ENCODE measurements at places on chromosomes 16 and 17.

DNA sequence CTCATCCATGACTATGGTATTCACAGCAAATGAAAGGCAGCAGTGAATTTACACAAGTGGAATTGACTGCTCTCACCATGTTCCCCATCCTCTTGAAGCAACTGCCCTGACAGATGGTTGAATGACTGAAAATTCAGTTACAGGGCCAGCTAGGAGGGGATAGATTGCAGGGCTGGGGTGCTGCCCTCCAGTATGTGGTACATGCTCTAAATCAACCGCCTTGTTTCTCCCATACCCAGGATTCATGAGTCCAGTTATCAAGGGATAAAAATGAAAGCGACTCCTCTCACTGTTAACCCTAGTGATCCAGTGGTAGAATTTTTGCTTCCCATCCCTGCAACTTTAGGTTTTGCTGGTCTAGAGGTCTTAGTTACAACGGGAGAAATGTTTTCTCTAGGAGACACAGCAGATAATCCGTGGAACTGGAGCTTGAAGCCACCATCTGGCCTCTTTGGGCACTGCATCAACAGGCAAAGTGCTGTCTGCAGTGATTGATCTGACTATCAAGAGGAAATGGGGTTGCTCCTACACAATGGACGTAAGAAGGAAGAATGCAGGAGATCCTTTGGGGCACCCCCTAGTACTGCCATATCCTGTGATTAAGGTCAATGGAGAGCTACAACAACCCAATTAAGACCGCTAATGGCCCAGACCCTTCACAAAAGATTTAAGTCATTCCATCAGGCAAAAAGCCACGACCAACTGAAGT lies 32.0 kb downstream of the SCPEP1 start:
- peak; percentile 60 for DNase-seq

GRCh38 chr17:57570724-57571344 lies 174.3 kb downstream of the CCDC182 start:
- no peak for DNase-seq

DNA sequence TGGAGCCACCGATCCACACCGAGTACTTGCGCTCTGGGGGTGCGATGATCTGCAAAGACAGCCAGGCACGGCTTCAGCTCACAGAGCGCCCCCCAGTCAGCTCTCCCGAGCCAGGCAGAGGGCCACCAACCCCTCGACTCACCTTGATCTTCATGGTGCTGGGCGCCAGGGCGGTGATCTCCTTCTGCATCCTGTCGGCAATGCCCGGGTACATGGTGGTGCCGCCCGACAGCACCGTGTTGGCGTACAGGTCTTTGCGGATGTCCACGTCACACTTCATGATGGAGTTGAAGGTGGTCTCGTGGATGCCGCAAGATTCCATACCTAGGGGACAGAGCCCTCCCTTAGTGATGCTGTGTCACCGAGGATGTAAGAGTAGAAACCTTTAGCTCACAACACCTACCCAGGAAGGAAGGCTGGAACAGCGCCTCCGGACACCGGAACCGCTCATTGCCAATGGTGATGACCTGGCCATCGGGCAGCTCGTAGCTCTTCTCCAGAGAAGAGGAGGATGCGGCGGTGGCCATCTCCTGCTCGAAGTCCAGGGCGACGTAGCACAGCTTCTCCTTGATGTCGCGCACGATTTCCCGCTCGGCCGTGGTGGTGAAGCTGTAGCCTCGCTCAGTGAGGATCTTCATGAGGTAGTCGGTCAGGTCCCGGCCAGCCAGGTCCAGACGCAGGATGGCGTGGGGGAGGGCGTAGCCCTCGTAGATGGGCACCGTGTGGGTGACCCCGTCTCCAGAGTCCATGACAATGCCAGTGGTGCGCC lies 1.6 kb downstream of the ACTG1 start:
- DNase-seq, result no peak

DNA sequence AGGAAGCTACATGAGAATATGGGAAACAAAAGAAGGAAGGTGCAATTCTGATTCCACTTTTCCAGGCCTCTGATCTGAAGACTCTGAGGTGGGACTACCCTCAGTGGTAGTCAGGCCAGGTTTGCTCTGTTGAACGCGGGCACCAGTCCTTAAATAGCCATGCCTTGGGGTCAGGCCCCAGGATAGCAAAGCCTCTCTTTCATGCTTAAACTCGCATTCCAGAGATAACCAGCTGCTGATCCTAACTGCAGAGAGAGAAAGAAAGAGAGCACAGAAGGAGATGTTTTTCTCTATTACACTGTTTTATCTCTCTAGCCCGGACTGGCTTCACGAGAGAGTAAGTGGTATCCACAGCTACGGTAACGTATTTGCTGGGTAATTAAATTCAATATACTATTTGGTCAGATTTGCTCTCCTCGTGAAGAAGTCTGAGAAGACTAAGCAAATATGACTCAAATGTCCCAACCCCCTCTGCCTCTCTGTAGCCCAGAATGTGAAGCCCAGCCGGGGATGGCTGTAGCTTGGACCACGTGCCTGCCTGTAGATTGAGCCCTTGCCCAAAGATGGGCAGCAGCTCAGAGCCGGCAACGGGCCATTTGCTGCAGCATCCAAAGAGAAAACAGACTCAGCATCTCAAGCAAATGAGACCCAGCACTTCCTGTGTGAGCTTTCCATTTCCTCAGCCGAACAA lies 122.2 kb downstream of the SMG6 start:
- no peak for DNase-seq

DNA sequence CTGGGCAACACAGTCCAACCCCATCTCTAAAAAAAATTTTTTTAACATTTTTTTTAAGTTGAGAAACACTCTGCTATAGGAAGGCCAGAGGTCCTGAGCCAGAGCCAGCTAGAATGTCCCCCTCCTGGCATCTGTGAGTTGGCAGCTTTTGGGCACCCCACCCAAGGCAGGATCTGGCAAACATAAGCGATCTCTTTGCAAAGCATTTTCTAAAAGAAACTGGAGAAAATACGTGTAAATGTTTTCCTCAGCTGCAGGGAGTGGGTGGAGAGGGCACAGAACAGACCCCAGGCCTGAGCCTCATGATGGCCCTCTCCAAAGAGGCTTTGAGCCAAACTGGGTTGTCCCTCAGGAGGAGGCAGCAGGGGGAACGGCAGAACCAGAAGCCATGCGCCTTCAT lies 11.7 kb downstream of the CAVIN1 start:
- no peak for DNase-seq

- DNase-seq, result peak; percentile 85
Observed at GRCh38 chr16:49281843-49282642, 405 bp upstream of the CBLN1 start.

GRCh38 chr17:17305281-17305801 lies 2.2 kb downstream of the NT5M start:
- no peak for DNase-seq

- DNase-seq, result no peak
Observed at GRCh38 chr16:81863630-81864352, 84.7 kb downstream of the PLCG2 start.

- DNase-seq, result no peak
Observed at GRCh38 chr17:40978575-40979151, 5.5 kb downstream of the KRT40 start.

GRCh38 chr16:67767953-67768352 lies 38.4 kb downstream of the RANBP10 start:
- DNase-seq, result no peak

DNA sequence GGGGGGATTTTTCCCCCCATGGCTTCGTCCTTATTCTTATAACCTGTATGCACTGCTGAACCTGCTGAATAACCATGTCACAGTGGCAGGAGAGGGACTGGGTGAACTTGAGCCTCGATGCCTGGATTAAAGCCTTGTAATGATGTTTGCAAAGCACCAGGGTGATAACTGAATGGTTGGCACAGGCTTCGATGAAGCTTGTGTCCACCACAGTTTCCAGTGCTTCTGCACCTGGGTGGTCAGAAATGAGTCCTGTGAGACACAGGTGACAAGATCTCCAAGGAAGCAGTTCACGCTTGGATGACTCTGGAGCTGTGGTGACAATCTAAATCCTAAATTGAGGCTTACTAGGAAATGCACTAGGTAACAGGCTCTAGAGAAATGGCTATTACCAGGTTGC lies 729.3 kb downstream of the MAF start:
- no peak for DNase-seq

DNA sequence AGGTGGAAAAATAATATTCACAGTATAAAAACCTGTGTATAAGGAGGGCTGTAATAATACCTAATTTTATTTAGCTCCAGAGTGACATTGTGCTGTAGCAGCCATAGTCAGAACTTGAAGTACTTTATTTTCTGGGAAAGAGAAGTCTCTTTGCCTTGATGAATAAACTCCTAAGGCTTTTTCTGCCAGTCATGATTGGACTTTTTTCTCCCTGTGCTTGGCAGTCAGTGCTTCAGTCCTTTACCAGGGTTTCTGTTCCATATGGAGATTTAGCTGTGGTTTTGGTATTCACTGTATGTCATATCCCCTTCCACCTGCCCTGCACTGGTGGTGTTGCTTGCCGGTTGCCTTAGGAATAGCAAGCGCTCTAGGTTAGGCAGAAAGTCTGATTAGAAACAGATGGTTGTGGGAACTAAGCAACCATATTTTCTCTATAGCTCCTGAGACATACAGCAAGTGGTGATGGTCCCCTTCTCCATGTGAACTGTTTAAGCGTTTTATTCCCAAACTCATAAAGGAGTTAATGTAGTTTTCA lies 24.7 kb downstream of the DDX42 start:
- DNase-seq, result no peak

DNA sequence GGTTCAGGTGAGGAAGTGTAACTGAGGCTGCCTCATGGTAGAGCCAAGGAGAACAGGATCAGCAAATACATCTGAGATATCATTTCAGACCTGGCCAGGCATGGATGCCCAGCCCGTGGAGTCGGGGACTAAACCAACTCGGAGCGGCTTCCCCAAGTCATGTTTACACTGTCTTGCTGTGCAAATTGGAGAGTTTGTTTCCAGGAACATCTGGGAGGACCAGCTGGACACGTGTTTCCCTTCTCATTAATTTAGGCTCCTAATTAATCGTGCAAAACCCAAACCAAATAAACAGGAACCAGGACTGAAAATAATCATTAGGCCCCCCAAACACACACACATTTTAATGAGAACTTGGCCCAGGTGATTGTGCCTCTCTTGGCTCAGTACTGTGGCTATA lies 70.9 kb upstream of the SALL1 start:
- DNase-seq, result no peak

GRCh38 chr17:49494986-49495841 lies at the start of gene NGFR:
Gene NGFR, plus strand, starts transcription at chr17:49495293. Its CDS starts 125 bp downstream, at chr17:49495418.
- peak; percentile 38 for DNase-seq

DNA sequence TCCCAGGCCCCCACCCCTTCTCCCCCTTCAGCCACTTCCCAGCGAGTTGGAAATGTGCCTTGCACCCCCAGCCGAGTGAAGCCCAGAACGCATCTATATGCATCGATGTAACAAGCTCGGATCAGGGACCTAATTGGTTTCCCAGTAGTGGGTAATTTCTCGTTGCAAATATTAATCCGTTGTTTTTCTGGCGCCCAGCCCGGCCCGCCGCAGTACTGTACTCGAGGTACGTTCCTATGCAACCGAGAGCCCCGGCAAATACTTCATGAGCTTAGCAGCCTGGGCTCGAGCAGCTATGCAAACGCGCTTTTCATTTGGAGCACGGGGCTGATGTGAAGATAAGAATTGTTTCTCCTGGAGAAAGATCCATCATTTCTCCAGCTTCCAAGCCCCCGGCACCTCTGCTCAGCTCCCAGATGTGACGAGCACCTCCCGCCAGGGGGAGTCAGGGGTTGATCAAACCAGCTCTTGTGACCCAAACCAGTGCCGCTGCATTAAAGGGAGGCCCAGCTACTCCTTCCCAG lies 229.8 kb downstream of the KATNIP start:
- no peak for DNase-seq

DNA sequence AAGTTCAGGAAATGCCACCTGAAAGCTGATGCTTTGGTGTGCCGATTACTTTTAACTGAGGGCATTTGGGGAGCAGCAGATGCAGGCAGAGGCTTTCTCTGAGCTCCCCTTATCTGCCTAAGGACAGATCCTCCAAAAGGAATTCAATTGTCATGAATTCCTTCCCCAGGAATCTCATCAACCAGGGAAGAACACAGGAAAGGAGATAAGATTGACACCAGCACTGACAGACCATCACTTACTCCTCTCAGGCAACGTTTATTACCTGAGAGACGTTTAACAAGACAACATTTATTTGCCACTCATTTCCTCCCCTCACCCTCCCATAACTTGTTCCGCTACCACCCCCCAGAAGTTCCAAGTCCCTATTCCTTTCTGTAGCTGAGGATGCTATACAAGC lies 17.6 kb upstream of the CDRT4 start:
- no peak for DNase-seq

DNA sequence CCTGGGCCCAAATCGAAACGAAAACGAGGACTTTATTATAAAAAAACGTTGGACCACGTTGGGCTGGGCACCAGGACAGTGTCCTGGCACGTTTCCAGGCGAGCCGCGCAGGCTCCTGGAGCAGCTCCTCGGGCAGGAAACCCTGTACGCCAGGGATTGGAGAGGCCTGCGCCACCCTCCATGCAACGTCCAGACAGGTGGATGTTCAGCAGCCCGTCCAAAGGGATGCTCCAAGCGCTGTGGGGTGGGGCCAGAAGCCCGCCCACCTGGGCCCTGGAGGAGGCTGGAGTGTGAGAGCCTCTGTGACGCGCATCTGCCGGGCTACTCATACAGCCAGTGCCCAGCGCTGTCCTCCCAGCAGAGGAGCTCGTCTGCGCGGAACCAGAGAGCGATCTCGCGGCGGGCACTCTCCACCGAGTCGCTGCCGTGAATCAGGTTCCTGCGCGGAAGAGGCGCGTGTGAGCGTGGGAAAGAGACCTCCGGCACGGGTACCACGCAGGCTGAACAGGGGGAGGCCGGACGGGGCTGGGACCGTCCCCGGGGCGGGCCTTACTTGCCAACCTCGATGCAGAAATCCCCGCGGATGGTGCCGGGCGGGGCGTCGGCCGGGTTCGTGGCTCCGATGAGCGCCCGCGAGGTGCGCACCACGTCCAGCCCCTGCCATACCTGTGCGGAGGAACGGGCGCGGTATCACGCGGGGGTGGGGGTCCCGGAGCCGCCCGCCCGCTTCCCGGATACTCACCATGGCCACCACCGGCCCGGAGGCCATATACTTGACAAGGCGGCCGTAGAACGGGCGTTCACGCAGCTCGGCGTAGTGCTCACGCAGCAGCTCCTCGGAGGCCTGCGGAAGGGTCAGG lies 785 bp downstream of the NME3 start:
- no peak for DNase-seq

DNA sequence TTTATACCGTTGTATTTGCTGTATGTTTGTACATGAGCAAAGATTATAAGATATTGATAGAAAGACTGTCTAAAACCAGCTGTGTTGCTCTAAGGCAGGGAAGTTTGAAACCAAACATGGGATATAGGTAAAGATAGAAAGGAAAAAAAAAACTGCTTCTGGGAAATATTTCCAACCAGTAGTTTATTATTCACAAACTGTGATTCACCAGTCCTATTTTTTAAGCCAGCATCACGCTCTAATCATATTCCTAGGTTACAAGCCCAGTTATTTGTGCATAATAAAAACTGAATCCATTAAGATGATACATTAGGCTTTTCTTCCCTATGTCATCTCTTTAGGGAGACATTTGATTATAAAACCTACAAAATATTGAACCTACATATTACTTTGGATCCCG lies 4.0 kb downstream of the ERN1 start:
- no peak for DNase-seq

GRCh38 chr17:57783338-57783742 lies 38.2 kb upstream of the CCDC182 start:
- peak; percentile 47 for DNase-seq

- DNase-seq, result no peak
Observed at GRCh38 chr17:20797292-20797691, 217.8 kb downstream of the CDRT15L2 start.

Measured in LoVo (cell line).